ENCODE measurements at places on chromosomes 12 and 14. TPM values are rescaled to one million over a fixed set of nuclear protein-coding genes. Genes with fewer than 3 reads are reported as not detected.

The SLC48A1 gene
- 25.3 TPM for total RNA-seq

The ITGA7 gene
- 520 TPM for total RNA-seq

DNA sequence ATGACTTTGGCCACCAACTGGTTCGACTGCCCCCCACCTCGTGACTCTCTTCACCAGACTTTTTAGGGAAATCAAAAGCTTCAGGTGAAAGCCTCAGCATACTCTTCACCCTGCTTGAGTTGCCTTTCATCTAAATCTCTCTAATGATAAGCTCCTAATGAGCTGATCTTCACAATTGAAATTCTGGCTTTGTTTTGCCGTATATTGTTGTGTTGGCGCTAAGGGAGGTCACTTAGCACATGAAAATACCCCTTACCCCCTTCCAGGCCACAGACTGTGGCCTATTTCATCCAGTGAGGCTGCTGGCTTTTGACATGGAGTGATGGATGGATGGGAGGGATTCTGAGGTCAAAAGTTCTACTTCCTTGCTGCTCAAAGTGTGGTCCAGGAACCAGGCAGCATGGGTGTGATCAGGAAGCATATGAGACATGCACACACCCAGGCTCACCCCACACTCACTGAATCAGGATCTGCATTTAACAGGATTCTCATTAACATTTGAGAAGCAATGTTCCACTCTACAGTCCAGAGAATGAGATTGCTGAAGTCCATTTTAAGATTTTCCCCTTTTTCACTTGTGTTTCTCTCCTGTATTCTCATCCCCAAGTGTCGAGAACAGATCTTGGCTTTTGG, 131.4 kb downstream of the DACT1 start:
- DNase-seq = no peak

- DNase-seq = no peak
Measured at GRCh38 chr12:76757694-76758093, 6.2 kb upstream of the ZDHHC17 start.

DNA sequence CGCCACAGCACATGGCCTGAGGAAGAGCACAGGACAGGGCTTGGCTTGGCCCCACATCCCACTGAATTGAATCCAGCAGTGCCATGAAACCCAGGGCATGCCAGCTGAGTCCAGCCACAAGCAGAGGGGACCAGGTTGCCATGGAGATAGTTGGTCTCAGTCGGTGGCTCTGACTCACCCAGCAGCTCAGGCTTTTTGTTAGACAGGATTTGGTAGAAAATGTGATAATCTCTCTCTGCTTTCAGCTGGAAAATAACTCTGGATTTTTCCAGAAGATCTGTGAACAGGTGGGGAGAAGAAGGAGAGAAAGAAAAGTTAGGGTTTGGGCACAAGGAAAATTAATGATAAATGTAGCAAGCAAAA, 4.8 kb downstream of the MYH7 start:
- DNase-seq = no peak

GRCh38 chr14:103806805-103807204, 40.6 kb downstream of the PPP1R13B start:
- DNase-seq = no peak

GRCh38 chr14:77098529-77099353, 683 bp downstream of the CIPC start:
- peak; percentile 77 for DNase-seq

DNA sequence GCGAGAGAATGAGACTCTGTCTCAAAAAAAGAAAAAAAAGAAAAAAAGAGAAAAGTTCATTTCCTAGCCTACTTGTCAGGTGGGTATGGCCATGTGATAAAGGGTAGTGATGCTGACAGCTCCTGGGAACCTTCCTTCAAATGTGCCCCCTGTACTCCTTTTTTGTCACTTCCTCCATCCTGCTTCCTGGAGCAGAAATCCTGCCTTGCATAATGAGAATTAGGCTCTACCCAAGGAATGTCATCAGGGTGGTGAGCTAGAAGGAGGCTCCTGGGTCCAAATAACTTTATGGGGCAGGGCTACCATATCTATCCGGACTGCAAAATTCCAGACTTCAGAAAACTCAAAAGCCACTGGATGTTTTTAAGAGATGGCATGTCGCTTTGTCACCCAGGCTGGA, 27.8 kb upstream of the FBXO34 start:
- no peak for DNase-seq

DNA sequence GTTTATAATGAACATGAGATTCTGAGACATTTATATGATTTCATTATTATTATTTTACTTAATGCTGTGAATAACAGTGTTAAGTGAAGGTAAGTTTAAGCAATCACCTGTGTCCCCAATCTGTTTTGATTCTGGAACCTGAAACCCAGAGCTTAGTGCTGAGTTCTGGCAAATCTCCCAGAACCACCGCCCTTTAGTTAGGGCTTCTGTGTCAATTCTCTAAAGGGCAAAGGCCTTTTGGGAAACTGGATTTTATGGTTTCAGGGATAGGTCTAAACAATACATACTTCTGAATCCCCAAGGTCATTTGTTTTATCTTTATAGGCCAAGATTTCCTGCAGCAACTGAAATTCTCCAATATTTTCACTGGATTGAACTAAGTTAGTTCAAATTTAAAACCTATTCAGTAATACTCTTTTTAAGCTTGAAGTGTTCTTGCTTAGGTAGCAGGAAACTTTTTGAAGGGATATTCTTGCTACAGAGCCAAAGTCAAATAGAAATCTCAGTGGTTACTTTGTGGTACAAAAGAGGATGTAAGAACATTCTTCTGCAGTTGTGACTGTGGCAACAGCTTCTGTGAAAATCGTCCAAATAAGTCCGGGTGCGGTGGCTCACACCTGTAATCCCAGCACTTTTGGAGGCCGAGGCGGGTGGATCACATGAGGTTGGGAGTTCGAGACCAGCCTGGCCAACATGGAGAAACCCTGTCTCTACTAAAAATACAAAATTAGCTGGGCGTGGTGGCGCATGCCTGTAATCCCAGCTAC, 10.0 kb upstream of the PKP2 start:
- DNase-seq = no peak
